ENCODE measurements at places on chromosomes 6 and 20.

DNA sequence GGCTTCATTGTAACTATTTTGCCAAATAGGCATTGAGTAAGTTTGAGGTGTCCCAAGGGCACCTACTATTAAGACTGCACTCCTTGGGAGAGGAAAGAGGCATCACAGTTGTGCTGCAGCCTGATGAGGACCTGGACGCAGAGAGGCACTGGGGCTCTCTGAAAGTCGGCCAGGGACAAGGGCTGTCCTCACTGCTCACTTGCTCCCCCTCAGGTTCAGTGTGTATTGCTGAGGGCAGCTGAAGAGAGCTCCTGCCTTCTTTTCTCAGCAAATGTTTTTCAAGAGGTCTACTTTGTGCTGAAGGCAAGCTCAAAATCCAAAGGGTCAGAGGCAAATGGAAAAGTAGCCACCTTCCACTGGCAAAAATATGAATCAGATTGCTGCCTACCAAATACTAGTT lies 331.8 kb downstream of the RIMS1 start:
- DNase-seq, result no peak

GRCh38 chr6:144278659-144279314 lies 6.3 kb upstream of the UTRN start:
- DNase-seq, result no peak

DNA sequence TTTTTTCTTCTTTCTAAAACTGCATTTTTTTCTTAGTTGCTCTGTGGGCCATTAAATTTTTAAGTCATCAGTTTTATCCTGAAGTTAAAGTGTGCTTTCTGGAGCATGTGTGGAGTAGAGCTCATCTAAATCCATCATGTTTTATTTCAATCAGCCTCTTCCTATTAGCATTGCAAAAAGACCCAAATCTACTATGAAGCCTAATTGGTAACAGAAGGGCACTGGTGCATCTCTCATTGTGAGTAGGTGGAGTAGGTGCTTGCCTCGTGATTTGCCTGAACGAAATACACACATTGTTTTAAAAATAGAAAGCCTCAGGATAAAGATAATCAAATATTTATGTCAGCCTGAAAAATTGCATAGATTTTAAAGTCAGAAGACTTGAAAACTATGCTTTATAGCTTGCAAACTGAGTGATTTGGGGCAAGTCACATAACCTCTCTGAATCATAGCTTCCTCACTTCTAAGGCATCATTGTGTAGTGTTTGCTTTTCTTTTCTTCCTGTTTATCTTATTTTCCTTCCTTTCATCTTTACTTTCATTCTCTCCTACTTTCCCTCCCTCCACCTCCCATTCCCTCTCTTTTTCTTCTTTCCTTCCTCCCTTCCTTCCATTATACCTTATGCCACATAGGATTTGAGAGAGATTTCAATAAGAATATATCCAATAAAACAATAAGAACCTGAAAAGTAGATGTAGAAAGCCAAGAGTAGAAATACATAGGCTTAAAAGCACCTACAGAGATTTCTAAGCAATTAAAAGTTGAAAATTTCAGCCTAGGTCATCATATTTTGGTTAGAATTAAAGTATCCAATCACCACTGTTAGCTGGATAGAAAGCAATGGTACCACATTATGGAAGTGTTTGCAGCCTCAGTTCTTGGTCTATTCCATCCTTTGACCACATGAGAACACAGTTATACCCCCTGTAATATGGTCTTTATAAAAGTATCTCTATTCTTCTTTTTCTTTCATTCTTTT lies 49.6 kb upstream of the RNF146 start:
- no peak for DNase-seq

DNA sequence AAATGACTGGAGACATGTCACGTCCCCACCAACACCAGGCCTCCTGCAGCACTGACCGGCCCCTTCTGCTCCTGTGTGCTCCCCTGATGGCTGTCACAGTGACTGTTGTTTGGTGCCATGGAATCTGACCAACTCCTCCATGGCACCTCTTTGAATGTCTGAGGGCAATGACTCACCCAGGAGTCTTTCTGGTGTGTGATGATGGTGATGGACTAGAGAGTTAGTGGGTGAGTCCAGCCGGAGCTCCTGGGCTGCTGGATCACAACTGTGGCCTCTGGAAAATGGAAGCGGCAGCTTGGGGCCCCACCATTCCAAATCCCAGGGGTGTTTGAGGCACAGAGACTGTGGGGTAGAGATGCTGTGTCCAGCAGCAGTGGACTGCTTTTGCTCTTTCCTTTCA lies 133.3 kb downstream of the TFAP2C start:
- no peak for DNase-seq

DNA sequence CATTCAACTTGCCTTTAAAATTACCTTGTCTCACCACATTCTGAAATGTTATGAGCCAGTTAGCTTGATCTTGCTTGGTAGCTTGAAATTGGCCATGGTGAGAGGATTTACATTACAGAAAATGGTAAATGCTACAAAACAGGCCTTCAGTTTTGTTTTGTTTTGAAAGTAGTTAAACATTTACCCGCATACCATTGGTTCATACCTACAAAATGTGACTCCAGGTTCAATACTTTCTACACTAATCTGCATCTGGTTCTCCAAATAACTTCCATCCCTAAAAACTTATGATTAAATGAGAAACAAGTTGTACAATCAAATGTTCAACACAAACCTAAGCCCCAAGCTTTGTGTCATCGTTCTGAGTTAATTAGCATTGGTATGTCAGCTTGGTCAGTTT lies 30.5 kb upstream of the MYBL2 start:
- no peak for DNase-seq

DNA sequence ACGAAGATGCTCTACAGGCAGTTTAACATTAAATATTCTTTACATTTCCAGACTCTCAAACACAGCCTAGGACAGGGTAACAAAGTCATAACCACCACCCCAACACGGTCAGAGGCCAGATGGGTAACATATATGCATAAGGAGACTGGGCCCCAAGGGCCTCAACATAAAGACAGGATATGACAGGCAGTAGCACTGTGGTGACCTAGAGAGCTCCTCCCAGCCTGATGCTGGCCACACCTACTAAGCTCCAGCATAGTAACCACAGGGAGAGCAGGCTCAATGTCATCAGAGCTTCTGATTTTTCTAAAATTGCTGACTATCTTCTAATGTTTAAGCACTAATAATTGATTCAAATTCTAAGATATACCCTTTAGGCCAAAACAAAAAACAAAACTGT lies 21.7 kb downstream of the SMLR1 start:
- DNase-seq, result peak; percentile 3

DNA sequence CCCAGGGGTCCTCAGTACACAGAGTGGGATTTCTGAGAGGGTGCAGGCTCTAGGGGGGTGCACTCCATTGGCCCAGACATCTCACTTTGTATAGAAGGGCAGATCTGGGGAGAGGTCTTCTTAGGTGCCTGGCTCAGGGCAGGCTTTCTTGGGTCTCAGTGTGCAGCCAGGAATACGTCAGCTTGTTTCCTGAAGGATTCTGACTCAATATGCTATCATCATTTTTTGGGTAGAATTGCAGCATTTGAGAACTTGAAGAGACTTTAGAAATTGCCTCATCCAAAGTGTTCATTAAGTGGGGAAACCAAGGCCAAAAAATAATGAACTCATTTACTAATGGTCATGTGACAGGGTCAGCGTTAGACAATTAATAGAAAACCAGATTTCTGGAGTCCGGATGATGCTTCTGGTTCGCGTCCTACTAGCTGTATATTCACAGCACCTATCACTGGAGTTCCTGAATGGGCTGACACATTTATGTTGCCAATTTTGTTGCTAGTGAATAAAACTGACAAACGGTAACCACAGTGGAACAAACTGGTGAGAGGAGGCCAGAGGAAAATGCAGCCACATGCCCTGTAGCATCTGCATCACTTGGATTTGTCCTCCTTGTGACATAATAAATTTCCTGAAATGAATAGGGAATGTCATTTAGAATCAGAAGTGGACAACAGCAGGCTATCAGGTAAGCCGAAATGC lies 238.9 kb downstream of the TBC1D7 start:
- no peak for DNase-seq

DNA sequence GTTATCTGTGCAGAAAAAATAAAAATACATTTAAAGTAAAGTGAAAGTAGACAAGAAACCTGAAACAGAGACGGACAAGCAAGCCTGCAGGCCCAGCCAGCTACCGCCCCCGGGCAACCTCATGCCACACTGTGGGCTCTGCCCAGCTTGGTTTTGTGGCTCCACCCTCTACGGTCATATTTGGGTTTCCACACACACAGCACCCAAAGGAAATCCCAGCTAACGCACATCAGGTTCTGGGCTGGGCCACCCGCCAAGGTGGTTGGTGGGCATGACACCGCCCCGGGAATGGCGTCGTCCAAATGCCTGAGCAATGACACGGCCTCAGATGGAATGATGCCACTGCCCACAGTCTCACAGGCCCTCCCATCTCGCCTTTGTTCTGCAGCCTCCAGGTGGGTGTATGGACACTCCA lies 22.9 kb downstream of the FAM110A start:
- DNase-seq, result no peak

- no peak for DNase-seq
Observed at GRCh38 chr20:32537657-32538525, 47.2 kb downstream of the NOL4L start.

DNA sequence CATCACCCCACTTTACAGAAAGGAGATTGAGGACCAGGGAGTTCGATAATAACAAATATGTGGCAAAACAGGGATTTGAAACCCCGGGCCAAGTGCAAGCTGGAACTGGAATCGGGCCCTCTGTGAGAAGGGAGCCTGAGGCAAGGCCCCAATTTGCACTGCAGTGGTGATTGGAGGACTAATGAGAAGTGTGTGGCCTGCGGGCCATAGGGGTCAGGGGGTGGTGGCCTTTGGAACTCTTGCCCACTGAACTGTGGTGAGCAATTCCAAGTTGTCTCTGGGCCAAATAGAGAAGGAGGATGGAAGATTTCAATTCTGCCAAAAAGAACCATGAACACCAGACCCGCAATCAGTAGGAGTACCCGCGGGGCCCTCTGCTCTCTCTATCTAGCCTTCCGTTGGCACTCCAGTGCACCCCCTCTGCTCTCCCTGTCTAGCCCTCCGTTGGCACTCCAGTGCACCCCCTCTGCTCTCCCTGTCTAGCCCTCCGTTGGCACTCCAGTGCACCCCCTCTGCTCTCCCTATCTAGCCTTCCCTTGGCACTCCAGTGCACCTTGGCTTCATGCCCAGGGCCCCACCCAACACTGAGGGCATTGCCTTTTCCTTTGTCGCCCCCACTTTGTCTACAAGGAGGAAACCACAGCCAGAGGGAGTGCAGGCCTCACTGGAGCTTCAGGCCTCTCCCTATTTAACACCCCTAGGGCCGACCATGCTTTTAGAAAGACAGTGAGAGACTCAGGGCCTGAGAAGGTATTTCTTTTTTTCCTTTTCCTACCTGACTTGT lies 6.0 kb upstream of the PTPRA start:
- no peak for DNase-seq

GRCh38 chr6:43883847-43884651 lies 114.0 kb downstream of the VEGFA start:
- DNase-seq, result no peak

Measured in T-helper 1 cell (primary cell).